ENCODE measurements at places on chromosomes 2 and 18.

GRCh38 chr2:177275743-177276055 lies 11.2 kb upstream of the NFE2L2 start:
- DNase-seq = no peak

DNA sequence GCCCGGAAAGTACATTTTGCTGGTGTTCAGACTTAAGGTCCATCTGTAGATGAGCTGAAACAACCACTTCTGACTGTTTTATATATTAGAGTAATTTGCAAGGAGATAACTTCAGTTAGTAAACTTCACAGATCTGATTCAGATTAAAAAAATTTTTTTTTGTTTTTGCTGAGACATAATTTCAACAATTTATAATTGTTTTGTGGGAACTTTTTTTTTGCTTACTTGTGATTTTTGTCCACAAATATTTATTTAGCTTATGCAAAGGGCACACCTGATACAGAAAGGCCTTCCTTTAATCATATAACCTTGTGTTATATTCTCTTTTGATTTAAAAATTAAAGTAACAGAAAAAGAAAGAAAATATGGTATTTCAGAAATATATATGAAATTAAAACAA lies 9.6 kb upstream of the SCN9A start:
- no peak for DNase-seq

DNA sequence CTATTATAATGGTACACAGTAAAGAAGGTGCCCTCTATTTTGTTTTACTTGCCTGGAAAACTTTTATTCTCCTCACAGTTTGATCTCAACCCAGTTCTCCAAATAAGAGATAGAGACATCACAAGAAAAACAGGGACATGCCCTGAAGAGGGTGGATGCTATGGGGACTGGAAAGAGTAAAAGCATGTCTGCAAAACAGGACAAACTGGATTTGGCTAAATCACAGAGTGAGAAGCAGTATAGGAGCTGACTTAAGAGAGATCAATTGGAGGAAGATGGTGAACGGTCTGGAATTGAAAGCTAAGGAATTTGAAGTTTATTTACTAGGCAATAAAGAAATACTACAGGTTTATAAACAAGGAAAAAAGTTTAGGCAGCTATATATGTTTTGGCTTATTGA lies 33.0 kb downstream of the SP140L start:
- DNase-seq = no peak

DNA sequence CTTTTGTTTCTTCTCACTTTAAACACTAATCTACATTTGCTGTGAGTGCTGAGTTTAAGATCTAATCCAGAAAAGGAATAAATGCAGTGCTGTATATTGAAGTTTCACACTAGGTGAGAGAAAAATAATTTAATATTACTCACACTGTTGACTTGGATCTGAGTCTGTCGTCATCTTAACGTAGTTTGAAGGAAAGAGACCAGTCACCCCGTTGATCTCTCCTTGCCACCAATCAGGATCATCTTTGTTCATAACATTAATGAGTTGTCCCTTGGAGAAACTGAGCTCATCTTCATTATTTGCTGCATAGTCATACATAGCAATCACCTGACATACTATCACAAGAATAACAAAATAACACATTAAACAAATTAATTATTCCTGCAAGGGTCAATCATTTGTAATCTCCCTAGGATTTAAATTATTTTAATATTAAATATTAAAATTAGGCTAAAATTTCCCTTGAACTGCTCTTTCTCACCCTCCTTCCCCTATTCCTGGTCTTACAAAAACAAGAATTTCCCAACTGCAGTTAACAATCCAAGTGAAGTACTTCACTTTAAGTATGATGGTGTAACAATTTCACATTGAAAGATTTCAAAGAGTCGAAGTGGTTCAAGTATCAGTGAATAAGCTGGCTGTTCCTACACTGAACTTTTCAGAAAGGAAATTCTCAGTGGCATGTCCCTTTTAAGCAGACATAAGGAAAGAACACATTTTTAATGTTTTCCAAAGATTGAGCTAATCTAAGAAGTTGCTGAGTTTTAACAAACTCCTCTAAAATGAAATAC lies 71.3 kb downstream of the FAM228A start:
- DNase-seq = no peak

DNA sequence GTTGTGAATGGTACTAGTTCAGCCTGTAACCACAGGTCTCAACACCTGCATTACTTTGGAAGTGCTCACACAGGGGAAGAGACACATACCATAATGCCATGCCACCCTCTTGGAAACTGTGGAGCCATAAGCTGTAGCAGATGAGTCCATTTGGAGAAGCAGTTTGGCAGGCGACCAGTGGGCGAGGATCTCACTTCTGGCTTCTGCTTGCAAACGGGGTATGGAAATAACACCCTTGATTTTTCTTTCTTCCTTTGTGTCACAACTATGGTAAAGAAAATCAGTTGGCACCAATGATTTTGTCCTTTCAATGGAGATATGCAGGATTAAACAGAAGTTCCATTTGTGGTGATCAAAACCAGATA lies 28.6 kb downstream of the APOB start:
- no peak for DNase-seq

DNA sequence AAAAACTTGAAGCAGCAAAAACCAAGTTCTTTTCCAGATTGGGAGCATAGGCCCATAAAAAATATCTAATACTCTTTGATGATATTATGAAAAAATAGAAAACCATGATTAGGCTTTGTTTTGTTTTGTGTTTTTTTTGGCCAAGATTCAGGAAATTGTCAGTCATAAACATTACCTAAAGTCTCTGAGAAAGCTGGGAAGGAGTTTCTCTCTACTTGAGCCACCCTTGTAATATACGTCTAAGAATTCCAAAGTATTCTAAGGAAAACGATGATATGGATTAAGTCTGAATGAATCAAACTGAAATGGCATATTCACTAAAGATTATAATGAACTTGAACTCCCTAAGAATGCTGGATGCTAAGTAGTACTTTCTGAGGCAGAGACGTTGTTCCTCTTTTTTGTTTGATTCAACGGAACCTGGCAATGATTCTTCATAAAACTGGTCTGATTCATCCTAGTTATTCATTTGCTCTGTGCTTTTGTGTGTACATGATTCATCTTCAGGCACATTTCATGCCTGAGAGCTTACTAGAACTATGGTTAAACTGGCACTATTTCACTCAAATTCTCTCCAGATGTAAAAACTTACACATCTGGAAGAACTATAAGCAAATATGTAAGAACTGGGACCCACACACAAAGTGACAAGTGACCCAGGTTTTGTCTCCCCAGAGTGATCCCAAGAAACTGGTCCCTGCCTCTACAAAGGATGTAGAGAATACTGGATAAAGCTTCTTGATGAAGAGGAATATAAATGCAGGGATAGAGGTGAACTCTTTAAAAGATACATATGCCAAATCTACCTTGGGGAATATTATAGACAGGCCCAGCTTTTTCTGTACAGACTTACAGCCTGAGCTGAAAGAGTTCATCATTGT lies 159.7 kb downstream of the DOCK10 start:
- peak; percentile 53 for DNase-seq

- no peak for DNase-seq
Measured at GRCh38 chr18:23365602-23366001, 87.5 kb upstream of the RIOK3 start.

GRCh38 chr2:2472044-2472443 lies 141.0 kb upstream of the MYT1L start:
- no peak for DNase-seq

DNA sequence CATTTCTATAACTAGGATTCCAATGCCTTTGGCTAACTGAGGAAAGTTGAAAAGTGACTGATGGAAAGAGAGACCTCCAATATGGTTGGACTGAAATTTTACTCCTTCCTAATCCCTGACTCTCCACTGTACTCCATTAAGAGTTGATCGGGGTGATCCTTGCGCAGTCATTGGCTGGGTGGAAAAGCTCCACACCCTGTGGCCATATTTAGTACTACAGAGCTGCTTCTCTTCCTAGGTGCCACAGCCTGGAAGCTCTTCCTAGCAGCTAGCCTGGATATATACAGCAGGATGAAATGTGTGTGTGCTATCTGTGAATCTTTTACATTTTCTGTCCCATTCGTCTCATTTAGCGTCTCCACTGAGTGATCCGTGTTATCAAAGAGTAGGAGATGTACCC lies 71.2 kb downstream of the MEP1B start:
- DNase-seq = no peak

DNA sequence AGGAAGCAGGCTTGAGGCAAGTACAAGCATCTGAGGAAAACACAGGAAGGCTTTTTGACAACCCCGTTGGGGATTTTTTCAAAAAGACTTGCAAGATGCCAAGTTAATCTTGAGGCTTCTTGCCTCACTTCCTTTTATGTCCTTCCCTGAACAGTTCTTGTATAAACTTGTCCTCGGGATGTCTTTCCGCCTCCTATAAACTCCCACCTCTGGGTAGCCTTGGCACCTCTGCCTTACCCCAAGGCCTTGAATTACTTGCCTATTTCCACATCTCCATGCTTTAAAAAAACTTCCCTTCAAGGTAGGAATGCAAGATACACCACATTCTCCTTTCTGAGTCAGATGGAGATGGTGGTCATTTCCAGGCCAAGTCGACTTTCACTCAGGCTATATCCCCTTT lies 106.4 kb upstream of the RBBP8 start:
- DNase-seq = no peak

GRCh38 chr2:88656690-88657089 lies 29.4 kb upstream of the EIF2AK3 start:
- no peak for DNase-seq

GRCh38 chr18:57015451-57015850 lies 131.4 kb upstream of the BOD1L2 start:
- DNase-seq = no peak

DNA sequence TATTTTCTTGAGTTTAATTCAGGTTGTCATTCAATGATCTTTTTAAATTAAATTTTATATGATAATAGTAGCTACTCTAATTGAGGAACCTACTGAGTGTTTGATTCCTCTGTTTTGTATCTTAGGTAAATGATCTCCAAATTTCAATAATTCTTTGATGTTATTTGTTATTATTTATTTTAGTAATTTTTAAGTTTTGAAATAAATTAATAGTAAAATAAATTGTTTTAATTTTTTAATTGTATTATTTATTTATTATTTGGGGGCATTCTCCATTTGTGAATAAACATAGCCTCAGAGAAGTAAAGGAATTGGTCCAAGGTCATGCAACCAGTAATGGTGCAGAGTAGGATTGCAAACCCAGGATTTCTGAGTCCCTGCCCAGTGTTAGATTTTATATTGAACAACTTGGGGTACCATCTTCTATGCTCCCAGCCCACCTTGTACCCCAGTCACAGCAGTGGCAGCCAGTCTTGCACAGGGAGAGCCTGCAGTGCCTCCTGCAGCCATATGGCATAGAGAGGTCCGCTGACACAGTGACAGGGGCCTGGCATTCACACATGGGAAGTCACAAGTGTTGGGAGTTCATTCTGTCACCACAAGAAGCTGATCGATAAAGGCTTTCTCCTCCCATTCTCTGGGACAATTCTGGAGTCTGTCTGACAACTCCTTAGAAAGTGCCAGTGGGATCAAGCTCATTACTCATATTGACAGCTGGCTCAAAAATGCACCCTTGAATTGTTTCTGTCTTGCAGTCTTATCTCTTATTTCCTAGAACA lies 110.0 kb upstream of the ETAA1 start:
- DNase-seq = no peak

GRCh38 chr2:7333189-7333765 lies 416.1 kb downstream of the RNF144A start:
- no peak for DNase-seq

DNA sequence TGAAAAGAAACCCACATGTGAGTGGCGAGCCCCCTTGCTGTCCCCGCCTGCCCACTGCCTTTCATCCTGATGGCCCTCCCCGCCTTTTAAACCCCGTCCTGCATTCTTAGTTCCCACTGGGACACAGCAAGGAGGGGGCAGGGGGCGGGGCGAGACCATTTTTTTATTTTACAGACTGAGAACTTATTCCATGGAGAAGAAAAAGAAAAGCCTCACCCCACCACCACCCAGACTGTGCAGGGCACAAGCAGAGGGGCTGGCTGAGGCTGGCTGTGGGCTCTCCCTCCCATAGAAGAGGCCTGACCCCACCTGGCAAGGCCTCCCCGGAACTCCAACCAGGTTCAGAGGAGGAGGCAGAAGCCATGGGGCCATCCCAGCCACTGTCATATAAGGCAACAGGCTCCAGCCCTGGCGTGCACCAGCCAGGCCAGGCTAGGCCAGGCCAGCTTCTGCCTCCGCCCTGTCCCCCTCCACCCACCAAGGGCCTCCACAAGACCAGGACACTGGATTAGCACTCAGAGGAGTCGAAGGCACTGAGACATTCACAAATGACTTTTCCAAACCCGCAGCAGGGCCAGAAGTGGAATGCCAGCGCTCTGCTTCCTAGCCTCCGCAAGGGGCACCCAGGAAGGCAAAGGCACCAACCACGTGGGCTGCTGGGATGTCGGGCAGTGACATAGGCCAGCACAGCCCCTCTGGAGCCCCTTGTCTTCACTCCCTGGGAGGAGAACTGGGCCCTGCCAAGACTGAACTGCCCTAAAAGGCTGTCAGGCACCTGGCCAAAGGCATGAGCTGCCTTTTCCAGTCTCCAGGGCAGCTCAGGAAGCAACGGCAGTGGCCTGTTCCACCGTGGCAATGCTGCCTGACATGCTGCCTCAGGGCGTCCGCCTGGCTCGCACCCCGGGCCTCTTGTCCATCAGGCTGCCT lies 37.5 kb upstream of the SEMA4C start:
- no peak for DNase-seq

DNA sequence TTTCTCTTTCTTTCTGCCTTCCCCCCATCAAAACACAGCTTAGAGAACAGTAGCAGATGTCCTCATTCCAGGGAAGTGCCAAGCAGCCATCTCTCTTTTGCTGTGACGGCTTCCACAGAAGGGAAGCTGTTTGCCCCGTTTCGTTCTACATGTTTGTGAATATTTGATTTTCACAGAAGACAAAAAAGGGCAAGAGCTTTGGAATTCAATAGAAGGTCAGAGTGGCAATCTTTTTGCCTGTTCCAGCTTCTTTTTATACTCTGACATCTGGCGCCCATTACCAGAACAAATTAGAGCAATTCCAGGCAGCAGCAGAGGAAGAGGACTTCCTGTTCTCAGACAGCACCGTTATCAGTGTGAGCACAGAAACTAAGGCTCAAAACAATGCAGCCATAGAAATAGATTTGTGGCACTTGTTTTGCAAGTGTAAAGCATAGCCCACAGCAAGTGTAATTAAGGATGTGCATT lies 79.0 kb upstream of the CDH19 start:
- DNase-seq = no peak

GRCh38 chr2:133492719-133493380 lies 75.4 kb downstream of the NCKAP5 start:
- no peak for DNase-seq
